ENCODE measurements at places on chromosomes 6 and 20.
A peak's percentile ranks its signal among the peaks of the same experiment; 100 is the strongest.

- no peak for DNase-seq
Observed at GRCh38 chr20:45307076-45307640, 518 bp downstream of the RBPJL start.

- DNase-seq: no peak
Observed at GRCh38 chr6:84767526-84768201, 3.3 kb upstream of the TBX18 start.

- DNase-seq: no peak
Observed at GRCh38 chr6:34200340-34200971, 36.2 kb upstream of the HMGA1 start.

- no peak for DNase-seq
Observed at GRCh38 chr6:63940056-63940455, 304.5 kb downstream of the PHF3 start.

GRCh38 chr6:170344631-170345576 lies 38.3 kb downstream of the FAM120B start:
- DNase-seq: peak; percentile 5

DNA sequence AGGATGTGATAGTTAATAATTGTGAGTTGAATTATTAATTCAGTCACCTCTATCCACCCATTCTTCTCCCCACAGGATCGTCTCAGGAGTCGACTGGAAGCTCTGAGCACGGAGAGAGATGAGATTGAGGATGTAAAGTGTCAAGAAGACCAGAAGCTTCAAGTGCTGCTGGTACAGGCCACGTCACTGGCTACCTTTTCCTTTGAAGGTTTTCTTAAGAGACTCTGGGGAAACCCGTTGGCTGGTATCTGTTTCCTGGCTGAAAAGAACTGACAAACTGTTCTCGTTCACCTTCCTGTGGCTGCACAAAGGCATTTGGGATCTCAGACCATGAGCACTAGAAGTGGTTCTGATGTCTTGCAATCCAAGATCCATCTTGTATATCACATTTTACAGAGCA lies 3.8 kb downstream of the TRIM15 start:
- DNase-seq: no peak

DNA sequence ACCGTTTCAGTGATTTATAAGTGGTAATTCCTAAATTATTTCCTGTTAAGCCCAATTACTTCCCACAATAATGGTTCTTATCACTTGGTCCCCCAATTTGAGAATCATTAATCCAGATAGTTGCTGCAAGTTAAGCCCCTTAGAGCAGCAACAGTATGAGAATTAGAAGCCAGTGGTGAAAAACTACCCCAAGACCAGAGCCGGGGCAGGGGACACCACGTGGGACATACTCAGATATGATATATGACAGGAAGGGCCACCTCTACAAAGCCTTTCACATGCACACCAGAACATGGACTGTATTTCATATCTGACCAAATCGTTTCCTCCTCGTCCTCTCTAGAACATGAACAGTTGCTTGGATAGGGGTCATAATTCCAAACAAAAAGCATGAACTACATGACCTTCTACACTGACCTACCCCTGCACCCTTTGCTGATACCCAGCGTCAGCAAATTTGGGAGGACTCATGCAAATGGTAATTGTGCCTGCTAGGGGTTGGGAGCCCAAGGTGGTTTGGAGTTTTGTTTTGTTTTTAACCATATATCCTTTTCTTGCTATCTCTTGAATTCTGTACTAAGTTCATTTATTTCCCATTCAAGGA lies 3.9 kb downstream of the JAG1 start:
- no peak for DNase-seq

DNA sequence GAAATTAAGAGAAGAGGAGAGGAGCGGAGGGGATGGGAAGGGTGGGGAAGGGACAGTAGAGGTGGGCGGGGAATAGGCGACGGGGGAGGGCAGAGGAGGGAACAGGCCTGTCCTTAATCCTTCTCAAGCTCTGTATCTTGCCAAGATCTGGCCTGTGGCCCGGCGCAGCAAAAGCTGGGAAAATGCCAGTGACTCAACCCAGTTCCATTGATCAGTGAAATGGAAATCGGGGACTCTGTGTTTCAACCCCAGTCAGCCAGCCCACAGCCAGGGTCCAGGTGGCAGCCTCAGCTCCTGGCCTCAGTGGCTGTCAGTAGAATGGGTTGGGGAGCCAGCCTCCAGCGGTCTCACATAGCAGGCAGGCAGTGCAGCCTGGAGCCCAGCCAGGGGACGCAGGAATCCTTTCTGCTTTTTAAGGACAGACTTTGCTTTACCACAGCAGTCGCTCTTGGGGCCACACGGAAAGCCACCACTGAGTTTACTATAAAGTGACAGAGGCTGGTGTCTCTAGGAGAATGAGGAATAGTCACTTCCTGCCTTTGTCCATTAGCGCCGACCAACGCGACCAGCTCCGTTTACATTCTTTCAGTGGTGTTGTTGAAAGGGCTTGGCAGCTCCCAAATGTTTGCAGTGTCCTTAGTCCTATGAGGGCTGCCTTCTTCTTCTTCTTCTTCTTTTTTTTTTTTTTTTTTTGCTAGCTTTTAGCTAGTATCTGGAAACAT lies 128.0 kb downstream of the RIN2 start:
- no peak for DNase-seq

GRCh38 chr6:84568971-84569370 lies 195.4 kb downstream of the TBX18 start:
- DNase-seq: no peak

DNA sequence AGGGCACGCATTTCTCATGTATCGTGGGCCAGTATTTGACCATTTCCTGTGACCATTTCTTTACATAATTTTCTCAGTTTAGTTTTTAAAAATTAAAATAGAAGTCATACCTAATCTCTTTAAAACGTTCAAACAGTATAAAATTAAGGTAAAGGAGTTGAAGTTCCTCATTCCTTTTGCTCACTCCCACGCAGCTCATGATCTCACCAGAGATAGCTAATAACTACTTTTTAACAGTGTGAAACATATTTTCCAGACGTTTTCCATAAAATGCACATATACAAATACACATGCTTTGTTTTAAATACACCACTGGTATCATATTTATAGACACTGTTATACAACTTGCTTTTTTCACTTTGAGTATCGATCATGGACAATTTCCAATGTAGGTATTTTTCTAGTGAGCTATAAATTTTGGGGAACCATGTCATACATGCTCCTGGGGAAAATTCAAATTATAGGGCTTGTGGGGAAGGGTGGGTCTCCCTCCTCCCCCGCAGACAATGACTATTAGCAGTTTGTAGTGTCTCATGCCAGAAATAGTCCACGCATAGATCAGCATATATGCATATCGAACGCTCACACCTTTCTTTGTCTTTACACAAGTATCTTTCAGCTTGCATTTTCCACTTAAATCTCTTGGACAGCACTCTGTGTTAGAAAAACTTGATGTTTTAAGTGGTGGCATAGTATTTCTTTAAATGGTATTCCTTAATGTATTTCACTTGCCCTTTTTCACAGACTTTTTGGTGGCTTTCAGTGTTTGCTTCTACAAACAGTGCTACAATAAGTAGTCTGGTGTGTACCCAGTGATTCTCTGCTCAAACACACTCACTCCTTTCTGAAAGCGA lies 145.5 kb upstream of the ZNF217 start:
- DNase-seq: no peak

- DNase-seq: no peak
Observed at GRCh38 chr6:133814797-133815196, 74.1 kb upstream of the TCF21 start.

- DNase-seq: no peak
Observed at GRCh38 chr6:32867554-32868256, 13.7 kb downstream of the PSMB9 start.

DNA sequence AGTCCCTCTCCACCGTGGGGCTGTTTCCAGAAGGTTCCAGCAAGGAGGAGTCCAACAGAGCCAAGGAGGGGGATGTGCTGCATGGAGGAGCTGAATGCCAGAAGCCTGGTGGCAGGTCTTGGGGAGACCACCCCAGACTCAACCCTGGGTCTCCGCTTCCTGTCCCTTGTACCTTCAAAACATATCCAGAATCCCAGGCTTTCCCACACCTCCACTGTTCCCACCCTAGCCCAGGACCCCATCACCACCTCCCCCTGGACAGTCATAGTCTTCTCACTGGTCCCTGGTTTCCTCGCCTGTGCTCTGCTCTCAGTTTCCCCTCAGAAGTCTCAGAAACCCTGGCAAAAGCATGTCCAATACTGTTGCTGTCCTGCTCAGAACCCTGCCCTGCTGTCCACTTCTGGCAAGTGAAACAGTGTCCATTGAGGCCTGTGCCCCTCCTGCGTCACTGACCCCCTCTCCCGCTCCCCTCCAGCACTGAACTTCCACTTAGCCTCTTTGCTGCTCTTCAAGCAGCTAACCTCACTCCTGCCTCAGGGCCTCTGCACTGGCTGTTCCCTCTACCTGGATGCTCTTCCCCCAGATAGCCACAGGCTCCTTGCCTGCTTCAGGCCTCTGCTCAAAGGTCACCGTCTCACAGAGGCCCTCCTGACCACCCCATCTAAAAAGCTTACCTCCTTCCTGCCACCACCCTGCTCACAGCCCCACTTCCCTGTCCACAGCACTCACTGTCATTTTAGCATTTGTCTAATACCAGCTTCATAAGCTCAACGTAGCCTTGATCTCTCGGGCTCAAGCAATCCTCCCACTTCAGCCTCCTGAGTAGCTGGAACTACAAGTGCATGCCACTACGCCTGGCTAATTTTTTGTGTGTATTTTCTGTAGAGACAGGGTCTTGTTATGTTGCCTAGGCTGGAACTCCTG lies 169.2 kb downstream of the GRM4 start:
- DNase-seq: no peak

GRCh38 chr6:170151804-170152123 lies 139.1 kb downstream of the DLL1 start:
- no peak for DNase-seq

DNA sequence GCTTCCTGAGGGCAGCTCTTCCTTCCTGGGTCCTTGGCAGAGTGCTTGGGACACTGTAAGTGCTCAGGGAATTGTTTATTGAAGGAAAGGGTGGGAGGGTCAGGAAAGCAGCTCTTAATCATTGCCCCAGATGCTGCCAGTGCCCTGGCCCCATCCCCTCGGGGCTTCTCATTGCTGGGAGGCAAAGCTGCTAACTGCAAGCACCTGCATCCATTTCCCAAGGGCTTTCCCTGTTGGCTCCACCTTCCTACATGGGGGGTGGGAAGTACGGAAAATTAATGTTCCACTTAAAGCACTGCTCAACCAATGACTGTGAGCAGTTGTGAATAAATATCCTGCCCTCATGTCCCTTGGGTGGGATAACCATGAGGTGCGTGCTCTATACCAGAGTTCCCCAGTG lies 56.4 kb downstream of the NDUFAF5 start:
- no peak for DNase-seq

GRCh38 chr6:136782021-136782770 lies 10.1 kb downstream of the MAP3K5 start:
- no peak for DNase-seq

- DNase-seq: no peak
Observed at GRCh38 chr6:123668063-123668462, 31.3 kb upstream of the TRDN start.

DNA sequence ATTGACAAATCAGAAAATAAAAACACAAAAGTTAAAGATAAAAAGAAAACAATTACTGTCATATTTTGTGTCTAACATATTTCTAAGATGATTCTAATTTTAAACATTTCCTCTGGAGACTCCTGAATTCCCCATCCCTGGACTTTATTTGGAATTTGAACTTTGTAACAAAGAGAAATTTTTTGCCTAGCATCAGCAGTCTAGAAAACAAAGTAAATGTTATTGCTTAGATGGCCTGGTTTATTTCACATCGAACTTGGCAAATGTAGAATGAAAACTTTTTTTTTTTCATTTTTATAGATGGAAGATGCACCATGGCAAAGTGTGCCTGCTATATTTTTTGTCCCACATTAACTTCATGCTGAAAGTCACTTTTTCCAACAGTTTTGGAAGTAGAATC lies 159.1 kb downstream of the TBX18 start:
- no peak for DNase-seq

- DNase-seq: no peak
Observed at GRCh38 chr6:160489091-160489490, 140.9 kb downstream of the SLC22A3 start.

DNA sequence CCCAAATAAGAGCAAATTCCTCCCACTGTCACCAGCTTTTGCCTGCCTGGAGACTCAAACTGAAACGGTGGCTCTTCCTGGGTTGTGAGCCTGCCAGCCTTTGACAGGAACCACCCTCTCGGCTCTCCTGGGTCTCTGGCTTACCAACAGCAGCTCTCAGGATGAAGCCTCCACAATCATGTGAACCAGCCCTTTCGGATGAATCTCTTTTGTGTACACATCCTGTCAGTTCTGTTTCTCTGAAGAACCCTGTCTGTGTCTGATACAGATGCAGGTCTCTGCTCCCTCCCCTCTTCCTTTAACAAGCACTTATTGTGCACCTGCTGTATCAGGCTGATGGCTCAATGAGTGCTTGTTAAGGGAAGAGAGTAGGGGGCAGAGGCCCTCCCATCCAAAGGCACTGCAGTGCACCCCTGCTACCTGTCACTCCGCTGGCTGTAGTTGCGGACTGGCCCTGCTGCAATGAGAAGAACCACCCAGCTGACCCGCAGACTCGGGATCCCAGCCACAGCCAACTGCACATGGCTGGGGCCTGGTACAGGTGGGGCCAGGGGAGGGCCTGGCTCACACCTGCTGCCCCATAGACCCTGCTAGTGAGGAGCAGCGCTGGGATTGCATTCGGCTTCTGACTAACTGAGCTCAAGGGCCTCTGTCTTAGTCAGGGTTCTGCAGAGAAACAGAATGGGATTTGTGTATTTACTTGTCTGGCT lies 120.1 kb upstream of the PMEPA1 start:
- no peak for DNase-seq

GRCh38 chr20:52983726-52984450 lies 11.7 kb downstream of the TSHZ2 start:
- DNase-seq: no peak

DNA sequence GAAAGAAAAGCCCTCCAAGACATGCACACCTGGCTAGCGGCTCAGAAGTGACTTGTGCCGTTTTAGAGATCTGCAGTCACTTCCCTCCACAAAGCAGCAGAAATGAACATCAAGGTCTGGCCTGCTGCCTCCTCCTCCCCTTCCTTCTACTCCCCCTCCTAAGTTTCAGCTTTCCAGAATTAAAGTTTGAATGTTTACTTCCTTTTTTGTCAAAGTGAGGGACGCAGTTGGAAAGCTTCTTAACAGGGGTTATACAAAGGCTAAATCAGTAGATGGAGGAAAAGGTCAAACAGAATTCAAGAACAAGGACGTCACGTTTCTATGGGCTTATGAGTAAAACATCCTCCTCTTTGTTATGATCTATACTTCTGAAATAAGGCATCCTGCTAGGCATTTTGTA lies 227.7 kb downstream of the SLC35F1 start:
- DNase-seq: no peak
